ENCODE measurements at places on chromosomes 13 and 19.

GRCh38 chr19:42280815-42281145, 11.7 kb downstream of the CIC start:
- DNase-seq: no peak

DNA sequence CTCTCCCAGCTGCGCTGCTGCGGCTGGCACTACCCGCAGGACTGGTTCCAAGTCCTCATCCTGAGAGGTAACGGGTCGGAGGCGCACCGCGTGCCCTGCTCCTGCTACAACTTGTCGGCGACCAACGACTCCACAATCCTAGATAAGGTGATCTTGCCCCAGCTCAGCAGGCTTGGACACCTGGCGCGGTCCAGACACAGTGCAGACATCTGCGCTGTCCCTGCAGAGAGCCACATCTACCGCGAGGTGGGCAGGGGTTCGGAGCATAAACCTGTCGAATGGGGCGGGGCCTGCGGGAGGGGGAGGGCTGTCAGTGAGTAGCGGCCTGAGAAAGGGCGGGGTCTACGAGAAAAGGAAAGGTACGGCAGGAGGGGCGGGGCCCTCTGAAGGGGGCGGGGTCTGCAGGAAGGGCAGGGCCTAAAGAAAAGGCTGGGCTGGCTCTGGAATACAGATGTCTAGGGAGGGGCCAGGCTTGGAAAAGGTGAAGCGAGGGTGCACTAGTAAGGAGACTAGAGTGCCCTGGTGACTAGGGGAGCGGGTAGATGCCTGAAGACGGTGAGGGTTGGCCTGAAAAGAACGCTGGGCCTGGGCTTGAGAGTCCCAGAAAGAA, 3.6 kb downstream of the CD37 start:
- DNase-seq: no peak

- DNase-seq: no peak
Observed at GRCh38 chr19:18390065-18390907, 4.3 kb downstream of the GDF15 start.

DNA sequence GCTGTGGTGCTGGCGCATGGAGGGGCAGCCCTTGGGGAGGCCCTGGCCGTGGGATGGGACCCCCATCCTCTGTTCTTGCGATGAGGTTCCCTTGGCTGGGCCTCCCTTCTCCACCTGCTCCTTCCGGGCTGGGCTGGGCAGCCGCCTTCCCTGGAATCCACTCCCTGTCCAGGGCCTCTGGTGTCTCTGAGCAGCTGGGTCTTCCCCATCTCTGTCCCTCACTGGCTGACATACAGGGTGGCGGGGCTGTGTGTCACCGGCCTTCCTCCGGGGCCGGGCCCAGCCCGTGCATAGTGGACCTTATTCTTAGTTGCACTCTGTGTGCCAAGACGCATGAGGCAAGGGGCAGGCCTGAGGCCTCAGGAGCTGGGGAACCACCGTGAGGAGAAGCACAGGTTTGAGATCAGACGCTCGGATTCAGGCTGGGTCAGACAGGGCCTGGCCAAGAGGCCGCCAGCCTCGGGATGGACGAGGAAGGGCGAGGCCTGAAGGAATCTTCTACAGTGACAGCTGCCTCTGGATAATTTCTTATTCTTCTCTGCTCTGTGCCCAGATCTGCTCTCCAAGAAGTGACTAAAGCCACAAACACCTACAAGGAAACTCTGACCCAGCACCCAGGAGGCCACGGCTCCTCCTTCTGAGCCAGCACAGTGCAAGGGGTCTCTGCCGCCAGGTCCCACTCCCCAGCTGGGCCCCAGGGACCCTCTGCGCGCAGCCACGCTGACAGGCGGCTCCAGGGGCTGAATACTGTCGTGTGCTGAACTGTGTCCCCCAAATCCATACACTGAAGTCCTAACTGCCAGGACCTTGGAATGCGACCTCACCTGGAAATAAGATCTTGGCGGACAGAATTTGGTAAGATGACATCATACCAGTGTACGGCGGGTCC, 11.0 kb downstream of the SGTA start:
- DNase-seq: no peak

DNA sequence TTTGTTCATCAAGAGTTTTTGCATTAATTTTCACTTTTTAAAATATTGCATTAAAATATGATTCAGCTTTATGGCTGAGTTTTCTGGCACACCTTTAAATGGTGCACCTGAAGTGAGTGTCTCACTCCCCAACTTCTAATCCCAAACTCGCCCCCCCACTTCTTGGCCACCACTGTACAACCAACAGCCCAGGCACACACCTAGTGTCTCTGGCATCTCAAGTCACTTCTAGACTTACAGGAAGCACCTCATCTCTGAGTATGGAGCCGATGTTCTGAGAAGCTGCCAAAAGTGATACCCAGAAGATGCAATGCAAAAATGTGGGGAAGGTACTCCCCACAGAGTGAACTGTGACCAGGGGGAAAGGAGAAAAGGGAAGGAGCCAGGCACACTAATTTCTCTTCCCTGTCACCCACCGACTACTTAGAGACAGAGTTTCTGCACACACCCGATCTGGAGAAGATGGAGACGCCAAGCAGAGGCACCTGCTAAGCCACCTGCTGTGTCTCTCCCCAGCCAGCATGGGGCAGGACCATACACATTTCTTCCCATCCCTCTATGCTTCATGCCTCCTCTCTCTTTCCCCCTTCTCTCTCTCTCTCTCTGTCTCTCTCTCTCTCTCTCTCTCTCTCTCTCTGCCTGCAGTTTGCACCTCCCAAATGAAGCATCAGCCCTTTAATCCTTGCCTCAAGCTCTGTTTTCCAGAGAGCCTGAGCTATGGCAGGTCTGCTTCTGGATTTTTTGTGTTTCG, 155.3 kb upstream of the ZNF507 start:
- DNase-seq: no peak

DNA sequence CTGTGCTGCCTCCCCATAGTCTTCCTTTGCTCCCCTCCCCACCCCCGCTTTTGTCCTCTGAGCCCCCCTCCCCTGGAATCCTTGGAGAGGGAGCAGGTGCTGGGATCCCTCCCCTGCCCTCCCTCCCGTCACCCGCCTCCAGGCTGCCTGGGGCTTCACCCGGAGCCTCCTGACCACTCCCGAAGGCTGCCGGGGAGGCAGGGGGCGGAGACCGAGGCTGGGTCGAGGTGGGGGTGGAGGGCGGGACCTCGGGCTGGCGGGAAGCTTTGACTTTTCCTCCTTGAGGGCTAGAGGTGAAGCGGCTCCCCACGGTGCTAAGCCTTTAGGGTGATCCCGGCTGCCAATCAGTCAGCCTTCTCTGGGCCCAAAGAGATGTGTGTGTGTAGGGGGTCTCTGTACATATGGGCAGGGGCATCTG, 1.5 kb downstream of the KMT5C start:
- peak; percentile 63 for DNase-seq

DNA sequence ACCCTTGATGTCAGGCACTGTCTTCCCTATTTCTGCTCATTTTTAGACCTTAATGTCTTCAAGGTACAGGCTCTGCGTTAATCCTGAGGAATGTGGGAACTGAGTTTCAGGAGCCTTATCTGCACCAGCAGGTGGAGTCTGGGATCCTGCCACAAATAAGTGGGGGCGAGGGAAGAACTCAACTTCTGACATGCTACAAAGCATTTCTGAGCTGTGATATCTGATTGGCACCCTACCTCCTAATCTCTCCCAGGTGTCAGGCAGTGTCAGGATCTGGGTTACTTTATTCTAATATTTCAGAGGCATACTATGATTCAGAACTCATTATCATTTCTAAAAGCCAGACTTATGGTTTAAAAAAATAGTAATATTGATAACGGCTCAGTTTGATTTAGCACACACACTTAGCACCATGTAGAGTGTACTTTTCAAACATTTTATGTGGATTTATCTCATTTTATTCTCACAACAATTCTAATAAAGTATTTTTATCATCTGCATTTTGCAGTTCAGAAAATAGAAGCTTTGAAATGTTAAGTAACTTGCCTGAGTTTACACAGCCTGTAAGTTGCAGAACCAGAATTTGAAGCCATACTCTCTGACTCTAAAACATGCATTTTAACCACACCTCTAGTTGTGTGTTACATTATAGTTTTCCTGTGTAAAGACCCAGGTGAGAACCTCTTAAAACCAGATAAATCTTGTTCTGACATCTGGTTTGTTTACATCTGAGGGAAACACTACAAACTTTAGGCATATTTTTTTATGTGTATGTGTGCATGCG, 358.6 kb downstream of the TDRD3 start:
- DNase-seq: no peak

DNA sequence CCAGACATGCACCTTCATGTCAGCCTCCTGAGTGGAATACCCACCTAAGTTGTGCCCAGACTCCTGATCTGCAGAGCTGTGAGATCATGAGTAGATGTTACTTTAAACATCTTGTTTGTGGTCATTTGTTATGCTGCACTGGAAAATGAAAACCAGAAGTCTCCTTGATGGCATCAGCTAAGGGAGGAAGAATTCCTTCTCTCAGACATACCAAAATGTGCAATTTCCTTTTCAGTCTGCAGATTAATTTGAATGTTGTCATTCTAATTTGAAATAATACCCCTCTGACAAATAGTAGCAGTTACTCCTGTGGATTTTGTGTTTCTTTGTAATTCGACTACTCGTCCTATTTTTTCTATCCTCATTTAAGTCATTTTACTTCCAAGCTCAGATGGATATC, 59.3 kb downstream of the ITGBL1 start:
- no peak for DNase-seq

DNA sequence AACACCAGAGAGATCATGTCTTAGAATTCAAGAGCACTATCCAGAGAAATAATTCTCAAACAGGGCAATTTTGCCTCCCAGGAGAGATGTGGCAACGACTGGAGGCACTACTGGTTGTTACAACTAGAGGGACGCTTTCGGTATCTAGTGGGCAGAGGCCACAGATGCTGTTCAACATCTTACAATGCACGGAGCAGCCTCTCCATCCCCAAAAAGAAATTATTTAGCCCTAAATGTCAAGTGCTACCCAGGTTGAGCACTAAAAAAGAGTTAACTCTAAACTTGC, 78.6 kb downstream of the ABCC4 start:
- DNase-seq: no peak

DNA sequence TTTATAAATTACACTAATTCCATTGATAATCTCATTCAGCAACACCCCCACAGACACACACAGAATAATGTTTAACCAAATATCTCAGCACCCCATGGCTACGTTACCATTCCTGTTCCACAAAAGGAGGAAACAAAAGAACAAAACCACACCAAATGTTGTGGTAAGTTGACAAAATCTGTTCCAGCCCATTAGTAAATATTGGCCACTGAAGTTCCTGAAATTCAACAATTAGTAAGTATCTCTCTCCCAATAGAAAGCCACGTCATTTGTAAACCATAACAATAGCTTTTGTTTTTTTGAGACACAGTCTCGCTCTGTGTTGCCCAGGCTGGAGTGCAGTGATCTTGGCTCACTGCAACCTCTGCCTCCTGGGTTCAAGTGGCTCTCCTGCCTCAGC, 2.3 kb upstream of the FCAR start:
- DNase-seq: no peak

DNA sequence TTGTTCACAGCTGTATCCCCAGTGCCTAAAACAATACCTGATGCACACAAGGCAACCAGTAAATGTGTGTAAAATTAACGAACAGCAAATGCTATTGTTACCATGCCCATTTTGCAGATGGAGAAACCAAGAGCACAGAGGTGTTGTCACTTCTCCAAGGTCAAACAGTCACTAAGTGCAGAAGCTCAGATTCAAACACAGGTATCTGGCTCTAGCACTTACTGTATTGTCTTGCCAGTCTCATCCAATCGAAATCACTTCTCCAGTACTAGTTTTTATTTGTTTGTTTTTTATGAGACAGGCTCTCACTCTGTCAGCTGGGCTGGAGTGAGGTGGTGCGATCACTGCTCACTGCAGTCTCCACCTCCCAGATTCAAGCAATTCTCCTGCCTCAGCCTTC, 13.7 kb downstream of the PLD3 start:
- DNase-seq: no peak

- no peak for DNase-seq
Observed at GRCh38 chr19:22526661-22527272, 104.6 kb upstream of the ZNF98 start.

GRCh38 chr13:33543631-33544265, 258.2 kb upstream of the STARD13 start:
- DNase-seq: no peak

- DNase-seq: no peak
Observed at GRCh38 chr19:16142032-16142580, 1.4 kb upstream of the HSH2D start.

- no peak for DNase-seq
Observed at GRCh38 chr19:18361646-18362045, 21.2 kb downstream of the PGPEP1 start.

DNA sequence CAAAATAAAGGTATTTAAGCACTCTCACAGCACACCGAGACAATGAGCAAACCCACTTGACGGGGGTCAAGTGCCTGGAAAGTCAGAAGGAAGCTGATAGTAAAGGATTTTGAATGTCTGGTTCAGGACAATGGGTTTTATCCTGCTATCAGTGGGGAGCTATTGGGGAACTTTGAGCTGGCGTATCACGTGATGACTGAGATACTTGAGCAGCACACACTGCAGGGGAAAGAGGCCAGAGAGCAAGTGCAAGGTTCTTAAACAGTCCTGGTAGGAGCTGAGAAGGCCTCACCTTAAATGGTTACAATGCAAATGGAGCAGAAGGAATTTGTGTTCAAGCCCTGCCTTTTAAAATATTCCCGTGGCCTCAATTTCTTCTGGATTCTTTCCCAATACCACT, 225.3 kb downstream of the LACC1 start:
- no peak for DNase-seq

DNA sequence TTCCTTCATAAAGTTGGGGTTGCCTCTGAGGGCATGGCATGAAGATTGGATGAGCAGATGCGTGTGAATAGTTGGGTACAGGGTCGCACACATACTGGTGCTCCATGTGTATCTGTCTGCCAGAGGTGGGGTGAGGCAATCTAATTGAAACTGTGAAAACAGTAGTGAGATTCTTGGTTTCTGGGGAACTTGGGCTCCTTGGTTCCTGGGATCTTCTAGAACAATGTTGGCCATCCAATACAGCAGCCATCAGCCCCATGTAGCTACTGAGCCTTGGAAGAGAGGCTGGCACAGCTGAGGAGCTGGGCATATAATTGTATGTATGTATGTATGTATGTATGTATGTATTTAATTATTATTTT, 616 bp downstream of the FCHO1 start:
- no peak for DNase-seq

DNA sequence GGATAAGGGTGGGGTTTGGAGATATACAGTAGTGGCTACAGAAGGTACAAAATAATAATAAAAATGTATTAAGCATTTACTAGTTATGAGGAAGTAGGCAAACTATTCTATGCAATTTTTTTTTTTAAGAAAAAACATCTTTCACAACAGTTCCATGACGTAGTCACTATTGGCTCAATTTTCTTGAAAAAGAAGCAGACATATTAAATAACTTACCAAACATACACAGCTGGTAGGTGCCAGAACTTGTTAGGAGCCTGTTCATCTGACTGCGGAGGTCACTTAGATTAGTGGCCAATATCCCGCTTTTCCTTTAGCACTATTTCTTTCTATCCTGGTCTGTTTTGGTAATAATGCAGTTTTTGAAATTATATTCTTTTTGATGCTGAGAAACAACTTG, 593.5 kb downstream of the KCTD12 start:
- DNase-seq: no peak

- no peak for DNase-seq
Observed at GRCh38 chr19:827314-827709, 325 bp upstream of the AZU1 start.

- DNase-seq: peak; percentile 39
Observed at GRCh38 chr13:106561551-106562170, 6.3 kb downstream of the ARGLU1 start.
